ENCODE measurements at places on chromosomes 3 and 15.

DNA sequence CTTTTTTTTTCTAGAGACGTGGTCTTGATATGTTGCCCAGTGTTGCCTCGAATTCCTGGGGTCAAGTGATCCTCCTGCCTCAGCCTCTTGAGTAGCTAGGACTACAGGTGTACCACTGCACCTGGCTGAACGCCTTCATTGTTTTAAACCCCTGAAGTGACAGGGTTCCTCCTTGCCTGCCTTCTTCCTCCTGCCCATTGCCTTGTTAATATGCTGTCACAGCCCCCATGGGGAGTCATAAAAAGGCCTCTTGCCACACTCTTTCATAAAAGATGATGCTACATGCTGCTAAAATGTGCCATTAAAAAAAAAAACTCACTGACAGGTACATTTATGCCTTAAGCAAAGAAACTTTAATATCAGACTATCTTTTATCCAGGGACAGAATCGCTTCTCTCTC, 116.8 kb upstream of the SKOR1 start:
- DNase-seq, result no peak

- no peak for DNase-seq
Observed at GRCh38 chr15:93105485-93105884, 16.5 kb upstream of the RGMA start.

GRCh38 chr15:51758645-51759044, 7.2 kb downstream of the TMOD2 start:
- DNase-seq, result no peak

- peak; percentile 88 for DNase-seq
Observed at GRCh38 chr3:52851348-52851747, 16.5 kb upstream of the MUSTN1 start.

DNA sequence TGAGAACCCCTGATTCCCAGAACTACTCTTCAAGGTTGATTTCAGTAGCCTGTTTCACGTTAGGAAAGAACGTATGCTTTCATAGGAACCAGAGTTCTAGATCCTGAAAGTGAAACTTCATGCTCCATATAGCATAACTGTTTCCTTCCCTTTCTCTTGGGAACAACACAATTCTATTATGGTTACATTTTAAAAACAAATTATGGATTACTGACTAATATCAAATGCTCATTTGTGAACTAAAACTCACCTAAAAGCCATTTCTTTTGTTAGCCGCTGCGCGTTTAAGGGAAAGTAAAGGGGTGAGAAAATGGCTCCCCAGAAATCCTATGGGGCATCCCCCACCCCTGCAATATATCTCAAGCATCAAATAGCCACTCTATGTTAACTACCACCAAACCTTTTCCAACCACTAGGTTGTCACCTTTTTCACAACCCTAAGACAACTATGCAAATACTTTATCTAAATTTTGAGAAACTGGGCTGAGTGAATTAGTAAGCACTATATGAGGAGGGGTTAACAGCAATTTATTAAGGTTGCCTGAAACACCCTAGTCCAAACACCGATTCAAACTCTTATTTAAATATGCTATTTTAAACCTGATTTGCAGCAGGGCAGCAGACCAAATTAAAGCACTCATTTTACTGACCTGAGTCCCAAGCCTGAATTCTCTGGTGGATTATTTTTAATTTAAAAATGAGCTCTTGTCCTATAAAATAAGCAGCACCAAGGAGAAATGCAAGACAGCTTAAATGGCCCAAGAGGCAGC, 2.4 kb downstream of the SIAH2 start:
- no peak for DNase-seq

DNA sequence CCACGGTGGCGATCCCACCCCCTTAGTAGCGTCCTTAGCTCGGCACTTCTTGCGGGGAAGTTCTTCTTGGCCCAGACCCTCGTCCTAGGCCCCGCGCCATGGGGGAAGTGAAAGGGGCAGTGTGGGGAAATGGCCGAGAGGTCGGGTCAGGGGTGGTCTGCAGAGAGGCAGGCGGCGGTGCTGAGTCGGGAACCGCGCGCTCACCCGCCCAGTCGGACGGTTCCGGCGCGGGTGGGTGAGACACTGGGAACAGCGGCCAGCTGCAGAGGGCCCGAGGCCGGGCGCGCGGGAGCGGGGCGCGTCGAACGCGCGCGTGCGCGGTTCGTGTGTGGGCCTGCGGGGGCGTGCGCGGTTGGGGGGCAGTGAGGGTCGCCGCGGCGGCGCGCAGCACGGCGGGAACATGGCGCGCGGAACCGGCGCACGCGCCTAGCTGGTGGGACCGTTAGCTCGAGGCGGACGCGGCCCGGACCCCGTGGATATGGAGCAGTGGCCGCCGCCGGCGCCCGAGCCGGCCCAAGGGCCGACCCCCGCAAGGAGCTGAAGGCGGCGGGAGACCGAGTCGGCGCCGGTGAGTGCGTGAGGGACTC, 246.9 kb downstream of the GOLGA6L6 start:
- no peak for DNase-seq

DNA sequence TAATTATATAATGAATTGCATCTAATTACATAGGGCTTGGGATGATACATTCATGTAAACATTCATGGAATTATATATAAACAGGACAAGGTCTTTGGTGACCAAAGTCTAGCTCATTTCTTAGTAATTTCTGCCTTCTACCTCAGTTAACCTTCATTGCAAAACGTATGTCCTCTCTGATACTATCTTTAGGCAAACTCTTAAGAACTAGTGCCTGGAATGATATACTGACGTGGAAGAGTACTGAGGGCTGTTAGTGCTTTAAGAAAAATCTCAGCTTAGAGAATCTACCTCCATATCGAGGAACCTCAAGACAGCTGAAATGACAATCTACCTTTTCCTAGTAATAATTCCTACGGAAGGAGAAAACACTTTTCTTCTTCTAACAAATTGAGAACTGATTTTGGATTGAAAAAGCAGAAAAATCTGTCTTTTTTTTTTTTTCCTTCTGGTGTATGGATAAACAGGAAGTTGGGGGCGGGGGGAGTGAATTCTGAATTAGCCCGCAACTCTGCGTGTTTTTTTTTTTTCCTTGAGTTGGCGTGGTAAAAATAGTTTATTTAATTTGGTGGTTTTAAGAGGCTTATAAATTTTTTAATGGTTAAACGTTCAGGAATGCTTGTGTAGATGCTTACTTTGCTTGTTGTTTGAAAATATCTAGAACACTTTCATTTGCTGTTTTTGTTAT, 43.2 kb downstream of the RARB start:
- DNase-seq, result no peak

DNA sequence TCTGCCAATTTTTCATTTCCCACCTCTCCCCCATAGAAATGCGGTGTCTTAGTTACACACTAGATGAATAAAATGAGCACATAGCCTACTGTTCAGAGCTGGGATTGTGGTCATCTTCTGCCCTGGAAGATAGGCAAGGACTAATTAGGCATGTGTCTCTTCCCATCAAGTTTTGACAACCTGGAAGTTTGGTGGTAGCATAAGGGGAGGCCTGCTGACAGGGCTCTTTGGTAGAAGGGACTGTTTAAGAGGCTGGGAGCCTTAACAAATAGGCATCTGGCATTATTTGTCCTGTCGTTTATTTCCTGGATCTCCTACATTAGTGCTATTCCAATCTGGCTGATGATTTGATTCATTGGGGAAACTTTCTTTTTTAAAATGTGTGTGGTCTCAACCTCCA, 512.3 kb downstream of the ZNF385D start:
- DNase-seq, result no peak

GRCh38 chr3:98359993-98360675, 6.5 kb downstream of the OR5K4 start:
- no peak for DNase-seq

- DNase-seq, result no peak
Observed at GRCh38 chr3:67724434-67724833, 70.0 kb upstream of the SUCLG2 start.

DNA sequence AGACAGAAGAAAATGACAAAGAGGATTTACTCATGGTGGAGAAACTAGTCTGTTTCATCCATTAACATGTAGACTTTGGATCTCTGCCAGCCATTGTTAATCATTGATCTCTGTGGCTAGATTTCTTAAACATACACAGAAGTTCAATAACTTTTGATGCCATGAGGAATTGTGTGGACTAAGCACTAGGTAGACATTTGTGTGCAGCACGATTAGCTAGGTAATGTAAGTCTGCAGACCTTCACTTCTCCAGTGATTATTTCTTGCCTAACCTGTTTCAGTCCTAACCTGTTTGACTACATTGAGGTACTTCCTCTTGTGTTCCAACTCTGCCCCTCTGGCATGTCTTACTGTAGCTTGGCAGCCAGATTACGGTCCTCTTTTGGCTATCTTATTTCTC, 928.5 kb upstream of the ROBO1 start:
- no peak for DNase-seq

GRCh38 chr3:108031895-108032294, 58.9 kb downstream of the CD47 start:
- no peak for DNase-seq

- DNase-seq, result no peak
Observed at GRCh38 chr3:111802163-111802625, 56.9 kb upstream of the PHLDB2 start.

DNA sequence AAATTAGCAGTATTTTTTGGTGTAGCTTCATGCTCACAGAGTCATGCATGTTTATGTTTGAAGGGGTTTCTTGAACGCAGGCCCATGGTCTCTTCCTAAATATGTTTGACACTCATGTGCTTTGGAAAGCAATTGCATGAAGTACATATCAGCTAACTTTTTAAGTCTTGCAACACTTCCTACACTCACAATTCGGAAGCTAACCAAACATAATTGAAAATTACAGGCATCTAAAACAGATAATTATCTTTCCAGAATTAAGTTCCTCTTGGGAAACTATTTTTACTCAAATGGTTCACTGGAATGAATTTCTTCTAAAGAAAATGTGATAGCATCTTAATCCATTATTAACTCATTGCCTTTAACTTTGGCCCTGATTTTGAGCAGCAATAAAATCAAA, 438.9 kb downstream of the RAP2B start:
- no peak for DNase-seq

DNA sequence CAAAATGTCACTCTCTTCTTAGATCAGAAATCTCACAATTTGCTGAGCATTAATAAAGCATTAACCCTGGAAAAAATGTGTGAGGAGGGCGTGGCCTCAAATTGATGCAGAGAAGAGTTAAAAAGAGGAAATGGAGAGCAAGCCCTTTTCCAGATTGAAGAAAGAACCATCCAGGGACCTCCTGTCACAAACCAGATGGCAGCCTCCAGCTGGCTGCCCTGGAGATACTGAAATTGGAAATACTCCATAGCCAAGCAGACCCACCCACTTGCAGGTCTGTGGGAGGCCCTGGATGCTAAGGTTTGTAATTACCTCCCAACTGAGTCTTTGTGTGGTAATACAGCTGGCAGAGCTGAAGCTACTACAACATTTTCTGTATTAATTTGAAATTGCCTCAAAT, 214.9 kb downstream of the IL20RB start:
- DNase-seq, result no peak

DNA sequence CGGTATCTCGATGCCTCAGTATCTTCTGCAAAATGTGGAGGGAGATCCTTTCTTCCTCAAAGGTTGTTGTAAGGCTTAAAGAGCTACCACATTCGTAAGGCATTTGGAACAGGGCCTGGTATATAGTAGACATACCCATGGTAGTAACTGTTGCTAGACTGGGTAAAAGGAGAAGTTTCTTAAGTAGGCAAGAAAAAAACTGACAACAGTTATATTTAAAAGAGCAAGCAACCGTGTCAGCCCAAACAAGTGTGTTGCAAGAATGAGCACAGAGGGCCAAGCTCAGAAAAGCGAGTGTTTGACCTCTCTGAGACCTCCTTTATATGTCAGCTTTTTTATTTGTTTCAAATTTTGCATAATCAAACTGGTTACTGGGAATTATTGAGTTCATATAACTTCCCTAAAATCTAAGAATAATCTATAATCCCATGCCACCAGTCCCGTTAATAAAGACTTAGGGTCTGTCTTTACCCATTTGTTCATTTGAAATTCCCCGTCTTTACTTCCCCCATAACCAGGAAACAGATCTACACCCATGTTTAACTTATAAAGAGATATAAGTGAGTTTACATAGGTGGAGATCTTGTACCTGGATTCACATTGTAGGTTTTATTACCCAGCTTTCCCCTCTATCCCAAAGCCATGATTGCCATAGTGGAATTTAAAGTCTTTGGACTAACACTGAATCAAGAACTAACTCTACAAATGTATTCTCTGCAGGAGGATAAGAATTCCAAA, 7.3 kb downstream of the B3GNT5 start:
- no peak for DNase-seq

DNA sequence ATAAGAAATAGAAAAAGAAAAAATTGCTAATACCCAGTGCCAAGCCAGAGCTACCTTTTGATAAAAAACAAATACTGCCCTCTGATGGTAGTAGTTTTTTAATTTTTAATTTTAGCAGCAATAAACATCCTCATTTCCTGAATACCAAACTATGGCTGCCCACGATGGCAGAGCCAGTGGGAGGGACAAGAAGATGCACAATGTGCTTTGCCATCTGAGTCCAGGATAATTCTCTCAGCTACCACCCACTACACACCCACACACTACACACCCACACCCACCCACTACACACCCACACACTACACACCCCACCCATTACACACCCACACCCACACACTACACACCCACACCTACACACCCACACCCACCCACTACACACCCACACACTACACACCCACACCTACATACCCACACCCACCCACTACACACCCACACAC, 17.8 kb downstream of the CEP19 start:
- peak; percentile 46 for DNase-seq

- no peak for DNase-seq
Observed at GRCh38 chr3:131543714-131544113, 40.9 kb upstream of the MRPL3 start.

- no peak for DNase-seq
Observed at GRCh38 chr3:58038675-58039292, 30.6 kb downstream of the FLNB start.

DNA sequence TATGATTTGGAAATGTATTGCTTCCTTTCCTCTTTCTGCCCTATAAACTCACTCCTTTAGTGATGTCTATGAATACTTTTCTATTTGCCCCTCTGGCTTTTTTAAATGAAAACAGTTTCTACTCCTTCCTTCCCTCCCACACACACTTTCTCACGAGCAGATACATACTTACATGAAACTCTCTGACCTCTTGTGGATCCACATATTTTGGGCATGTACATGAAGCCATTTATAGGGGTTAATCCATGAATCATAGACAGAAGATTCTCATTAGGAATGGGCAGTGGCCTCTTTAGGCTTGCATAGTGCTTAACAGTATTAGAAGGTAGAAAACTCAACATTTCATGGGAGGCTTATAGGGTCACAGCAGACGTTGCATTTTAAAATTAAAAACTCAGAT, 24.8 kb downstream of the ANAPC13 start:
- DNase-seq, result no peak

- no peak for DNase-seq
Observed at GRCh38 chr3:78287085-78287484, 1247.2 kb downstream of the ROBO2 start.

DNA sequence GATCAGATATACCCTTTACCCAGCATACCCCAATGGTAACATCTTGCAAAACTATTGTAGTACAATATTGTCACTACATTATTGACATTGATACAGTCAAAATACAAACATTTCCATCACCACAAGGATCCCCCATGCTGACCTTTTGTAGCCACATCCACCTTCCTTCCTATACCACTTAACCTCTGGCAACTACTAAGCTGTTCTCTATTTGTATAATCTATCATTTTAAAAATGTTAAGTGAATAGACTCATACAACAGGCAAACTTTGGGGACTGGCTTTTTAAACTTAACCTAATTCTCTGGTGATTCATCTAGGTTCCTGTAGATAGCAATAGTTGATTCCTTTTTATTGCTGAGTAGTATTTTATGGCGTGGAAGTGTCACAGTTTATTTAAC, 29.6 kb upstream of the IFT57 start:
- DNase-seq, result no peak

GRCh38 chr3:52527732-52528585, 5.7 kb downstream of the NT5DC2 start:
- no peak for DNase-seq
